Activated T-cell treated with anti-CD3 and anti-CD28 coated beads for 24 hours (primary cell): ENCODE measurements at places on chromosomes 4 and X.

DNA sequence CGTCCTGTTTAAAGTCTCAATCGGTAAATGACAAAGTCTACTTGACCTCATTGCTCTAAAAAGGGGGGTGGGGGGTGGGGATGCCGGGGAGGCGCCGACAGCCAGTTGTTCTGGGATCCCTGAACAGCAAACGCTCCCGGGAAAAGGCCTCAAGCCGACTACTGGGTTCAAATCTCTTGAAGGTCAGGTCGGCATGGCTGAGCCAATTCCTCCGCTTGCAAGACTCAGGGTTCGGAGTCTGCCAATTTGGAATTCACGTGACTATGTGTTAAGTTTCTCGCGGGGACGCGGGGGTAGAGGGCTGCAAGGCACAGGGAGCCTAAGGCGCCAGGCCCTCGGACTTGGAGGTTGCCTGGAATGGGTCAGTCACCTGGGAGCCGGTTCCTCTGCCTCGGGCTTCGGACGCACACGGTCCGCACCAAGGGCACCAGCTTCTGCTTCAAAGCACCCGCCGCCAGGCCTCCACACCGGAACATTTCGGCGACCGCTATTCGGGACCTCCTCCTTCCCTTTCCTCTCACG lies 399 bp downstream of the AIFM1 start:
- no peak for DNase-seq

DNA sequence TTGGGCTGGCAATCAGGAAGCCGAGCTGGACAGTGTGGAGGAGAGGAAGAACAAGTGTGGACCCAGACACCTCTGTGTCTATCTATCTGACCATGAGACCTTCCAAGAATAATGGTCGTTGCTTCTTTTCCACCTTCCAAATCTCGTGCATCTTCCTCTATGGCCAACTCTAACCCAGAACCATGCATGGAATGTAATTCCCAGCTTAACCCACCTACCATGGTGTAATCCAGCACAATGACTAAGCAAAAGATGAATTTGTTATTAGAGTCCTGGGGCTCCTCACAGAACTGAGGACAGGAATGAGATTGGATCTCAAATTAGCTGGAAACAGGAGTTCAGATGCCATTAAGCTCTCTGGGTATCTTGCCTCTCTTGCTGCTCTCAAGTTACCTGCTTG lies 17.4 kb upstream of the TMEM184C start:
- DNase-seq, result no peak

- DNase-seq, result no peak
These were observed 905.3 kb upstream of the INTU start for GRCh38 chr4:126727461-126727860.

DNA sequence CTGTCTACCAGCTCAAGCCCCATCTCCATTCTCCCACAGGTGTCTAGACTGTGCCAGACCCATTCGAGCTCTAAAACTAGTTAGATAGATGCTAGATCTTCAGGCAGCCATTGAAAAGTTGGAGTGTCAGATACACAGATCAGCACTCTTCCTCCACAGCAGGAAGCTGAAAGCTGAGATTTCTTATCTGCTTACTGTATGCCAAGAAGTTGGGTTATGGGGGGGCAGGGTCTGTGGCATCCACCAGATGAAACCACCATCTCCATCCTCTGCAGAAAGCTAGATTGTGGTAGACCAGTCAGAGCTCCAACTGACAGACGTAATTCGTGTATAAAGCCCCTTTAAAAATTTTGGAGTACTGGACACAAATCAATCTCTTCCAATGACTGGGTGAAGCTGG lies 54.8 kb downstream of the ADAM29 start:
- no peak for DNase-seq

- DNase-seq, result no peak
These were observed 86.0 kb downstream of the FUNDC1 start for GRCh38 chrX:44456685-44457084.

DNA sequence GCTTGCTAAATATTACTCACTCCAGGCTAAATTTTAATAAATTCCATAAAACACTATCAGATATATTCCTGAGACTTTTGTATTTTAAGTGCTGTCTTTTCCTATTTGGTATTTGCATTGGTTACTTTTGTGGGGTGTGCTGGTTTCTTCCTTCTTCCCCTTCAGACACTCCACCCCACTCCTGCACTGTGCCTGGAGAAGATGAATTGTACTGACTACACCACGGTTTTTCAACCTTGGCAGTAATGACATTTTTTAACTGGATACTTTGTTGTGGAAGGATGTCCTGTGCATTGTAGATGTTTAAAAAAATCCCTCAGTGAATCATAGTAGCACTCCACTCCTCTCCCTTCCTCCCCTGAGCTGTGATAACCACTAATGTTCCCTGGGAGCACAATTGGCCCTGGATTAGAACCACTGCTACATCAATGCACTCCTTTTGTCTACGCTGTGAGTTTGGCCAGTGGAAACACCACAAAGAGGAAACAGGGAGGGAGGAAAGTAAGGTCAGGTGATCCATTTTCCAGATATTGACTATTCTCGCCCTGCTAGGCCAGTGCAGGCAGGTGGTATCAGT lies 36.3 kb downstream of the SNCA start:
- no peak for DNase-seq

DNA sequence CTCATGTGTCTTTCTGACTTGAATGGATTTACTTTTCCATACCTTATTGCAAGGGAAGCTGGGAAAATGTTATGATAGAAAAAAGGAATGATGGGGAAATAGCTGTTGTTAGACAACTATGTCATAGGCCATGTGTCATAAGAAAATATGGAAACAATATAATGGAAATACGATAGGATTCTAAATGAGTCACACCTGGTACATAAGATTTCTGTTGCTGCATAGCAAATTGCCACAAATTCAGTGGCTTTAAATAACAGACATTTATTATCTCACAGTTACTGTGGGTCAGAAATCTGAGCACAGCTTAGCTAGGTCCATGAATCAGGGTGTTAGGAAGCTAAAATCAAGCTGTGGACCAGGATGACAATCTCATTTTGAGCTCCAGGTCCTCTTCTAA lies 44.6 kb upstream of the ANKRD50 start:
- no peak for DNase-seq
